ENCODE measurements at places on chromosomes 6 and 20. TPM values are rescaled to one million over a fixed set of nuclear protein-coding genes. Genes with fewer than 3 reads are reported as not detected.
A peak's percentile ranks its signal among the peaks of the same experiment; 100 is the strongest.

DNA sequence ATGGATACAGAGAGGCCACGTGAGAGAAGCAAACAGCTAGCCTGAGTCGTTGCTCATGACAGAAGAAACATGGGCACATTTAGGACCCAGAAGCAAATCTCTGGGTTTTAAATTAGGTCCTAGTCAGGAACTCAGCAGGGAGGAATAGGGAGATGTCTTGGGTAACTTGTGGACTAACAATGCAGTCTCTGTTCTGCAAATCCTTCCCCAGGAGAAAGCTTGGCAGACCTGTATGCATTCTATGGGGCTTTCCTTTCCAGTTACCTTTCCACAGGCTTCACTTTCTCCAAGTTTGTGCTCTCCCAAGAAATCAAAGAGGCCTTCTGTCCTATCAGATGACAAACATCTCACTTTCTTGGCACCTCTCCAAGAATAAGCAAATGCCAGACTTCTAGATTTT is 47.2 kb upstream of the PLCB4 start:
- H3K4me1 ChIP-seq = no peaks in the 10 kb centered on the region
- no peaks in the 10 kb centered on the region for H3K36me3 ChIP-seq
- H3K27ac ChIP-seq = no peak overlapping the region
- DNase-seq = peak; percentile 53
- no peaks in the 10 kb centered on the region for H3K27me3 ChIP-seq
- H3K4me3 ChIP-seq = no peak overlapping the region

- H3K27ac ChIP-seq = peak overlapping the region; percentile 19
- peak overlapping the region; percentile 12 for H3K4me3 ChIP-seq
- H3K4me1 ChIP-seq = peaks cover 16% of the 10 kb centered on the region
- H3K27me3 ChIP-seq = no peaks in the 10 kb centered on the region
- no peak for DNase-seq
These were observed 99.4 kb upstream of the RIPOR2 start for GRCh38 chr6:25035174-25035511.

RBM24 gene
- 18.9 TPM for total RNA-seq

C6orf163 gene
- total RNA-seq = 4.5 TPM

RNF182 gene
- 2.6 TPM for total RNA-seq

Measured in endodermal cell (in vitro differentiated cells).